ENCODE measurements at places on chromosomes 7 and 10. TPM values are rescaled to one million over a fixed set of nuclear protein-coding genes. Genes with fewer than 3 reads are reported as not detected.

- no peak for DNase-seq
These were observed 822 bp downstream of the ZNF800 start for GRCh38 chr7:127391591-127392181.

DNA sequence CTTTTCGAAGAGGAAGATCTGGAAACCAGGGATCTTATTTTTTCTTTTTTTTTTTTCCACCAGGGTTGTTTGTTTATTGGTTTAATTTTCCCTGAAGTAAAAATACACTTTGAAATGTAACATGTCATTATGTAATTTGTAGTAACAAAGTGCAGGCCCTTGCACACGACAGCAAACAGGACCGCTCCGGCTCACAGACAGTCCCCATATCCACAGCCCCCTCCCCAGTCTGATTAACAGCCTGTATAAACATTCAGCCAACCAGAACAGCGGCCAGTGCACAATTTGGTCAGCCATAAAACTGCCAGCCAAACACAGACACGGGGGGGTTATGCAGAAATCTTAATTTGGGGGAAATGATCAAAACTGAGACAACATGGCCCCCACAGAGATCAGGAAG is 431.6 kb upstream of the NPVF start:
- DNase-seq, result no peak

DNA sequence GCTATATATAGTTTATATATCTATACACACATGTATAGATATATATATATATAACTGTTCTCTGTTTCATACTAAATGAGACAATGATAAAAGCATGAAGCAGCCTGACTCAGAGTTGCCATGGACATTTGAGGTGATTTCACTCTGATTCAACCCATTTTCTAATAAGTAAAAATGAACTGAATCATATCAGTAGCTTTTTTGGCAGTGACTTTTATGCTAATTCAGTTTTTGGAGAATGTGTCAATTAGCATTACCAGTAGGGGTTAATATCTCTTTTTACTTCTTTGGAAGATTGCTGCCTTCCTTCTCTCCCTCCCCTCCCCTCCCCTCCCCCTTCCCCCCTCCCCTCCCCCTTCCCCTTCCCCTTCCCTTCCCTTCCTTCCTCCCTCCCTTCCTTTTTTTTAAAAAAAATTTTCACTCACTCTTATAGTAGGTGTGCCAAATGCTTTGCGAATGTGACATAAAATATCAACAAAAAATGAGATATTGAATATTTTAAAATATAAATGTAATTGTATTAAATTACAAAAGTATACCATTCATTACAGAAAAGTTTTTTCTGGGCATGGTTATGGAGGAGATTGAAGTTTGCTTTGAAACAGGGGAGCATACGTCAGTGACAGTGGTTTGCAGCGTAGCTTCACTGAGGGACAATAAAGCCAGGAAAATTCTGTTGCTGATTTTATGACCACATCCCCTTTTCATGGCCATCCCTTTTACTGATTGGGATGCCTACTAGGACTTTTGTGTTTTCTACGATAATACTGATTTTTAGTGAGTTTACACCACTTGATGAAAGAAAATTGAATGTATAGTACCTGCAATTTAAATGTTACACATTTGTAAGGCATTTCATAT is 64.0 kb upstream of the KLF6 start:
- DNase-seq, result no peak

- DNase-seq, result no peak
These were observed 93.6 kb downstream of the CACNB2 start for GRCh38 chr10:18233775-18234174.

GRCh38 chr10:43782814-43783213 is 134.1 kb upstream of the ZNF32 start:
- DNase-seq, result no peak

DNA sequence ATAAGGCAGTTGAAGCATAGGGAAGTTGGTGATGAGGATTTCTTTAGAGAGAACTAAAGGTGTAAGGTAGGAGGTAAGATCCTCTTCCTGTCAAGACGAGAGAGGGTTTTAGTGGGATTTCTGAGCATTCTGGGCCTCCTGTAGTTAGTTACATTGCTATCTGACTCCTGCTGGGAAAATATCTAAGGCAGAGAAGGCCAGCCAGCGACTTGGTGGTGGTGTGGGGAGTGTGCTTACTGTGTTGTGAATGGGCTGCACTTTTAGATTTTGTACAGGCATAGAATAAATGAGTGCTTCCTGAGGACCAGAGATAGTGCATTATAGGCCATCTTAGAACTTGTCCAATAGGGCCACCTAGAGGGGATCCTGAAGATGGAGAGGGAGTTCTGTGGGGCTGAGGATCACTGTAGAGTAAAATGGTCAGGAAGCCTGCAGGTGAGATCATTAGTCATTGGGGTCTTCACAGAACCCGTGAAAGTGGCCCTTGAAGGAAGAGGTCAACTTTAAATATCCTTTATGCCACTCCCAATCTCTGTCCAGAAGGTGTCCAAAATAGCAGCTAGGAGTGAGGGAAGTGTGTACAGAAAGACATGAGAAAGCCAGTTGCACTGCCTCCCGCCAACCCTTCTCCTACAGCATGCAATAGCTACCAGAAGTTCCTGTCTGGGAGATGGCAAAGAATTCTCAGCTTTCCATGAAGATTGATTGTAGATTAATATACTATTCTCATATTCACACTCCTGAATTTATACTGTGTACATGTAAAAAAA is 266.6 kb downstream of the POLR1F start:
- DNase-seq, result no peak

- no peak for DNase-seq
These were observed 6.4 kb downstream of the ZFYVE27 start for GRCh38 chr10:97743169-97743943.

DNA sequence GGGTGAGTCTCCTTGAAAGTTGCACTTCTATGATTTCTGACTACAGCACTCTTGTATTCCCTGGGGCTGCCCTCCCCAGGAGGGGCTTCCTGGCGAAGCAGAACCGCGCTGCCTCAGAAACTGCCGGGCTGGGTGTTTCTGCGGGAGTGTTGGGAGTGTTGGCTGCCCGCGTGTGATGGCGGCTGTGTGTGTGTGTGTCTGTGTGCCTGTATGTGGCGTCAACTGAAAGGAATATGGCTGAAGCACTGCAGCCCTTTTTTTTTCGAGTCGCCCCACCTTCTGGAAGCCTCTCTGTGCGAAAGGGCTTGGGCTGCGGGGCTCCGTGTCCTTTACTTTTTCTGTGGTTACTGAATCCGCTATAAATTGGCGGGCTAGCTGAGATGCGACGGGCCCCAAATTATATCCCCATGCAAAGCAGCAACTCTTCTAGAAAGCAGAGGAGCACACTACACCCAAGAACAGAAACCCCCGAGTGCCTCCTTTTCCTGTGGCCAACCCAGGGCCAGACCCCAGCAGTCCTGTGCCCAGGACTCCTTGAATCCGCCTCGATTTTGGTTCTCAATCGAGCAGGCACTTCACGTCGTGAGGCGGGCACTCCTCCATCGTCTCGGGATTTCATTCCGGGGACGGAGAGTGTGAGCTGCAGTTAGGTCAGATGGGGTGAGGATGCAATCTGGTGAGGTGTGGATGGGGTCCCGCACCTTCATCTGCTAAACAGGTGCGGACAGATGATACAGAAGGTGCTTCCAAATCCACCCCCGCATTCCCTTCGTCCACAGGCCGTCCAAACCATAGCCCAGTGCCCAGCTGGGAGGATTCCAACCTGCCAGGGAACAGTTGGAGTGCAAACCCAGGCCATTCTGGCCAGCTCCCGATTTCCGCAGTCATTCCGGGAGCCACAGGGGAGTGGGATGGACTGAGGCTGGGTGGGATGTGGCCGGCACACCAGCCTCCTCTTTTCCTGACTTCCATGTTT is 22.5 kb upstream of the ZNF273 start:
- peak; percentile 11 for DNase-seq

GRCh38 chr7:102216573-102217314 is 69.9 kb upstream of the SH2B2 start:
- no peak for DNase-seq

DNA sequence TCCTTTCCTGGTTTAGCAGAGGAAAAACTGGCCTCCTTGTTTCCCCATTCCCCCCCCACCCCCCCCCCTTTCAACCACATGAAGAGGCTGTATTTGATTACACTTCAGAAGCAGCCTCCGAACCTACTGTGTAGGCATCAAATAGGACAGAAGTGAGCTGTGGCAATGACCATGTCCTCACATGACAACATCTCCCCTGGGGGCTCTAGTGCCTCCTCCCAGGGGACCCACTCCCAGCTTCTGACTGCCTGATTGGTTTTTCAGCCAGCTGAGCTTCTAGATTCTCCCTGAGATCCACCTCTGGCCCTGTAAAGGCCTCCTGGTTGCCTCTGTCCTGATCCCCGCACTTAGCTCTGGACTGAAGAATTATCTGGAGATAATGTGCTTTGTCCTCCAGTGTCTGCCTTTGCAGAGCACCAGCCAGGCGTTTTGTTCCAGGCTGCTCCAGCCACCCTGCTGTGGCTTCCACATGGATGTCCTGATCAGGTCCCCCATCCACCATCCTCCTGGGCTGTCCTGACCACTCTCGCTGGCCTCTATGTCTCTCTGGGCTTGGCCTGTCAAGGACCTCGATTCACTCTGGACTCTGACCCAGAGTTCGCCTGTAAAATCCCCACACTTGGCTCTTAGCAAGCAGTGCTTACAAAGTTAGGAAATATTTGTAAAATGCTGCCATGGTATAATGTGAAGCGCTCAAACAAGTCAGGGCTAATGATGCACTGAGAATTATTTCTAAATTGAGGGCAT is 42.4 kb upstream of the TOMM7 start:
- no peak for DNase-seq

GRCh38 chr10:59585046-59585700 is 124.5 kb downstream of the SLC16A9 start:
- DNase-seq, result no peak

DNA sequence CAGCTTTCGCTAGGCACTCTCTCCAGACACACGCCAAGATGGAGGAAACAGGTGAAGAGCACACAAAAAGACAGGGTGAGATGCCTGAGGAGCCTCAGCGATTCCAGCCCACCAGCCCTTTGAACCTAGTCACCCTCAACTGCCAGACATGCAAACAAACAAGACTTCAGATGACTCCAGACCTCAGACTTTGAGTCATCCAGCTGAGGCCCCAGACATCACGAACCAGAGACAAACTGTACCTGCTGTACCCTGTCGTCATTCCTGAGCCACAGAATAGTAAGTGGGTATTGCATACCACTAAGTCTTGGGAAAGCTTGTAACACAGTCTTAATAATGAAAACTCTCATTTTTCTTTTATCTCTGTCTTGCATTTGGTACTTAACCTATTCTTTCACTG is 126.6 kb upstream of the LSM8 start:
- DNase-seq, result no peak

DNA sequence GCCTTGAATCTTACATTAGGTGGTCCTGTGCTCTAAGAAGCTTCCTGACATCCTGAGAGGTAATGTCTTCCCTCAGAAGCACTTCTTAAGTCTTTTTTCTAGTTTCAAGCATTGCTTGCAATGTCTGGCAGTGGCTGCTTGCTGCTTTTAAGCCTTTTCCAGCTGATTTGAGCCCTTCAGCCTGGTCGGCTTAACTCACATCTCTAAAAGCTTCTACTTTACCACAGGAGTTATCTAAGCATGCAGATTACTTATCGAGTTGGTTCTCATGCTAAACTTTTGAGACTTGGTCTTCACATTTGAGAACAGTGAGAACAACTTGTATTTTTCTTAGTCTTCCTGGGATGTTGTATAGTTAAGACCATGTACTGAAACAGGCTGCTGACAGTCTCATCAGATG is 3.9 kb downstream of the LRMDA start:
- DNase-seq, result no peak

GRCh38 chr7:123771256-123771655 is 22.5 kb upstream of the WASL start:
- no peak for DNase-seq

SPDYE2B gene
- total RNA-seq, result not detected

UPK3B gene
- total RNA-seq, result 5.9 TPM

CALCR gene
- total RNA-seq, result 0.80 TPM

TMEM213 gene
- total RNA-seq, result not detected

CALHM1 gene
- total RNA-seq, result not detected

PBLD gene
- 5.9 TPM for total RNA-seq

PLA2G12B gene
- not detected for total RNA-seq

FGFBP3 gene
- total RNA-seq, result 1.1 TPM

KCNMA1 gene
- total RNA-seq, result 13.6 TPM
